ENCODE measurements at places on chromosomes 7 and 10. TPM values are rescaled to one million over a fixed set of nuclear protein-coding genes. Genes with fewer than 3 reads are reported as not detected.

DNA sequence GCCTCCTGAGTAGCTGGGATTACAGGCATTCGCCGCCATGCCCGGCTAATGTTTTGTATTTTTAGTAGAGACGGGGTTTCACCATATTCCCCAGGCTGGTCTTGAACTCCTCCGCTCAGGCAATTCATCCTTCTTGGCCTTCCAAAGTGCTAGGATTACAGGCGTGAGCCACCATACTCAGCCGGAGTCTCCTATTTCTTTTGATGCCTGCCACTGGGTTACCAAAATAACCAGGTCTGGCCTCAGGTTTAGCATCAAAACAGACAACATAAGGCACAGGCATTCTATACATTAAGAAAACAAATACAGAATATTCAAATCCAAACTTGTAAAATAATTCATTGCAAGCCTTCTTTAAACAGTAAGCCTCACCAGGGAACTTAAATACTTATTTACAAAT is 289.8 kb upstream of the IMMP2L start:
- DNase-seq = no peak

Gene PLPP4
- total RNA-seq = not detected

DNA sequence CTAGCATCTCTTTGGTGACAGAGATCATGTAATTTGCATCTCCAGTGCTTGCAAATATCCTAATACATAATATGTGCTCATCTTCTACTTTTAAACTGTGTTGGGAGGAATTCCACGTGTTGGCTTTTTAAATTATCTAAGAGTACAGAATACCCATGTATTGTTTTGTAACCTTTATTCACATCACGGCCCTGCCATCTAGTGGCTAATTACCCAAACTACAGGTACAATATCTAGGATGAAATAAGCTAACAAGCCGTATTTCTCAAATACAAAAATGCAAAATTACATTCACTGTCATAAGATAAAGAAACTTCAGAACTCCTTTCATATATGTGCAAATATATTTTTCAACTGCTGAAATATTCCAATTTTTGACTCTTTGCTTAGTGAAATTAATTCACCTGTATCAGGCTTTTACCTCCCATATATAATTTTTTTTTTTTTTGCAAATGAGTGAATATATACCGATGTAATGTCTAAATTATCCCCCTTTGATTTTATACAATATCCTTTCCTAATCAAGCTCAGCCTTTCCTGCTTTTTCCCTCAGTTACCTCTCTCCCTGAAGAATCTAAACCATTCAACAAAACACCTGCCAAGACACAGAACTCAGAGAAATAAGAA is 30.3 kb upstream of the LSM8 start:
- DNase-seq = peak; percentile 35

DNA sequence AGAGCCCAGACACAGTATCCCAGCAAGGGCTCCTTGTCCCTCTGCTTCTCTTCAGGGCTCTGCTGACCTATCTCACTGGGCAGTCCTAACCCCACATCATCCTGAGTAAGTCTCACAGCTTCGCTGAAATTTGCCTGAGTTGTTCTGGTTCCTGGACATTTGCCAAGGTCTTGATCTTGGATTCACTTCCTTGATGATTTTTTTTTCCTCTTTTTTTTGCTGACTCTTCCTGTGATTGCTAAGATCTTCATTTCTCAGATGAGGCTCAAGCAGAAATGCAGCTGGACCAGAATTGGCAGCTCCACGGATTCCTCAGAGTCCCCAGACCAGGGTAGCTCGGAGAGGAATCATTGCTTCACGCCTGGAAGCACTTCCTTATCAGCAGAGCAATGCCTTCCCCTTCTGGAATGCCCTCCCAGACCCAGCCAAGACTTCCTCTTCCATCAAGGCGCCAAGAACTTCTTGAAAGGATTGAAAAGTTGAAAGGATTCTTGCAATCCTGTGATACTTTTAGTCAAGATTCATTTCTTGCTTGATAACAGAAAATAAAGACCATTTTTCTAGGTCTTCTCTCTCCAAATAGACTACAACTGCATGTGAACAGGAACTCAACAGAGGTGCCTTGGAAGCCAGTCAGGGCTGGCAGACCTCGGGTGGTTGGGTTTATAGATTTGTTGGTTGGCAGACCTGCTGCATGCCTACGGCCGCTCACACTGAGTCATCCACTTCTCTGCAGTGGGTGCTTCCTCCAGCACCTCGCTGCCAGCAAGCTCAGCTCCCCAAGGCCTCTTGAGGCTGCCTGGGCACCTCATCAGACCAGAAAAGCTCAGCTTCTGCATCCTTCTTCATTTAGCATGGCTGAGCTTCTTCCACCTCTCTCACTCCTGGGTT is 8.8 kb upstream of the AFAP1L2 start:
- DNase-seq = no peak

All from activated CD4-positive, alpha-beta T cell treated with anti-CD3 and anti-CD28 coated beads, Interleukin-2, amount 10 ng/mL, durations not matched to agents 7 days and 5 days (primary cell).